NCI-H1105 (cell line): ENCODE measurements at places on chromosomes 1 and 21.

DNA sequence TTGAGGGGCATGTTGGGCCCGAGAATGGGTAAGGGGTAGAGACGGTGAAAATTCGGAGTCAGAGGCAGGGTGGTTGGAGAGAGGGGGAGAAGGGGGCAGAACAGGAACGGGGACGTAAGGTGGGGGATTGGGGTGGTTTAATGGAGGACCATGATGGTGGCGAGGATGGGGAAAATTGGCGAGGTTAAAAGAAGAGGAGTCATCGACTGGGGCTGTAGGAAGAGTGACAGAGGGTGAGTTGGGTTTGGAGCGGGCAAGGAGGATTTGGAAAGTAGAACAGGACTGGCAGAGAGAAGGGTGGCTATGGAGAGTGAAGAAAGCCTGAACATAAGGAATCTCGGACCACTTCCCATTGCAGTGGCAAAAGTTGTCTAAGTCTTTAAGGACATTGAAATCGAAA lies 10.8 kb upstream of the ZBTB48 start:
- no peak for DNase-seq

- peak; percentile 5 for DNase-seq
These were observed 691 bp upstream of the KIFAP3 start for GRCh38 chr1:170075186-170075585.

- no peak for DNase-seq
These were observed 36.9 kb upstream of the QSOX1 start for GRCh38 chr1:180117764-180118116.

DNA sequence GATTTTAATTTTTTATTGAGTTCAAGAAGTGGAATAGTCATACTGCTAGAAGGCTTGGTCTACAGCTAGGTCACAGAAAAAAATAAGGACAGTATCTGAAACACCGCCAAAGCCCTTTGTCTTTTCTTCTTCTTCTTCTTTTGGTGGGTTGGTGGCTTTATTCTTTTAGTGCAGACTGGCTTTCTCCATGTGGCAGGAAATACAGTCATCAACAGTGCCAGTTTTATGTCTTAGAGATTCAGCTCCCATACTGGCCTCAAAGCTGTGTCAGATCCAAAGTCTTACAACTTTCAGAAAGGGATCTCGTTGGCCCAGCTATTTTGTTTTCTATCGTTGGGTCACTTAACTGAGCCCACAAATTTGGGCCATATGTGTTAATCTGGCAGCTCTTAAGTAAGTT lies 58.2 kb downstream of the FNBP1L start:
- no peak for DNase-seq

DNA sequence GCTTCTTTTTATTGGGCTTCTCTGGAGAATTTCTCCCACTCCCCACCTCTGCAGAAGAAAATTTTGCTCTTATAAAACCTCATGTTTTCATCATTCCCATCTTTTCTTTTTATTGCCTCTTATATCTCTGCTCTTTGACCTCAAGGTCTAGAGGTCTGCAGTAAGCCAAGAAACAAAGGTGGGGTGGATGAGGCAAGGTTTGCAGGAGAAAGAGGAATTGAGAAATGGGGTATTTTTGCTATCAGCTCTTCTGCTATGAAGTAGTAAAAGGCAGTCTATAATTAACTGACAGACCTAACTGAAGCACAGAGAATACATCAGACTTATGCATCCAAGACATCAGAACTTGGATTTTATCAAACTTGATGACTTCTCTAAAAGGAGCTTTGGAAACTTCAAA lies 22.9 kb downstream of the SYT11 start:
- DNase-seq = no peak

GRCh38 chr1:169565335-169566271 lies 20.7 kb downstream of the F5 start:
- no peak for DNase-seq

GRCh38 chr1:211611818-211612217 lies 32.9 kb upstream of the SLC30A1 start:
- no peak for DNase-seq

DNA sequence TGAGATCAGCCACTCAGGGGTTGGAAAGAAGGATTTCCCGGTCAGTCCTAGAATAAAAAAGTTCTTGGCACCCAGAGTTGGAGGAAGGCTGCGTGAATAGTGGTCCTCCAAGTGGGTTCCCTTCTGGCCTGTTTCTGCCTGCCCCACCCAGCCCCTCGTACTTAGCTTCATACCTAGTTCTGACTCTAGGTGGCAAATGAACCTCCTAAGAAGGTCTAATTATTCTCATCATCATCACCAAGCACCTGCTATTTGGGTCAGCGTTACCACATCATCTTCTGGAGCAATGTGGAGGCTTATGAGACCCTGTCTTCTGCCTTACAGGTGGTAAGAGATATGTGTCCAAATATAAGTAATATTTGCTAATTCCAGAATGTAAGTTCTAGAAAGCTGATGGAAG lies 35.9 kb upstream of the NFASC start:
- DNase-seq = no peak

DNA sequence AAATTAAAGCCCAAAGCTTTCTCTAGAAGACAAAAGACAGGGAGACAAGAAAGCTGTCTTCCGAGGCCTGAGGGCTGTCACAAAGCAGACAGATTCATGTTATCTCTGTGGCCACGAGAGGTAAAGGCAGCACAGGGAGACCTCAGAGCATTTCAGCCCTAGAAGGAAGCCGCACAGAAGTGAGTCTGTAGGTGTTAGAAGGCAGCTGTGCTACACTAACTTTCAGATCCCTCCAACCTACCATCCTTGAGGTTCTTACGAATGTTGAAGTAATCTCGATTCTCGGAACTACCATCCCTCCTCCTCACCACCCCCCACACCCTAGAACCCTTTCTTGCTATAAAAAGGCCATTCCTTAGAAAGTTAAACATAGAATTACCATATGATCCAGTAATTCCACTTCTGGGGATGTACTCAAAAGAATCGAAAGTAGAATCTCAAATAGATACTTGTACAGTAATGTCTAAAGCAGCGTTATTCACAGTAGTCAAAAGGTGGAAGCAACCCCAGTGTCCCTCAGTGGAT lies 21.5 kb upstream of the LYST start:
- no peak for DNase-seq
